Right ventricle myocardium inferior (tissue), 1 donor: ENCODE measurements at places on chromosomes 1 and 21.
A peak's percentile ranks its signal among the peaks of the same experiment; 100 is the strongest.

DNA sequence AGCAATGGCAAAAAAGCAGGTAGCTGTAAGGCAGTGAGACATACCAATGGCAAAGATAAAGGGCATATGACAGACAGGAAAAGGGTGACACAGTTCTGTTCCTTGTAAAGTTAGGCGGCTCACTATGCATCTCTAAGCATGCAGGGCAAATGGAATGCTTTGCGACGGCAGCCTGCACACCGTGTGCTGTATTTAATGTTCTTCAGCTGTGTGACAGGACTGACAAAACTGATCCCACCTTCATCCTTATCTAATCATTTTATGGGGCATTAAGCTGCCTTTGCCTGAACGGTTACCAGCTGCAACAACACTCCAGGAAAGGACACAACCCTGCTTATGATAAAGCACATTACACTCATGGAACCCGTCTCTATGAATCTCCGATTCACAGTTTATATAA lies 80.5 kb upstream of the VAV3 start:
- no peak for DNase-seq

- no peak for DNase-seq
Observed at GRCh38 chr1:177659281-177659680, 310.6 kb downstream of the SEC16B start.

GRCh38 chr1:193680247-193680923 lies 494.0 kb upstream of the B3GALT2 start:
- no peak for DNase-seq

- no peak for DNase-seq
Observed at GRCh38 chr1:235357485-235358373, 9.5 kb upstream of the TBCE start.

GRCh38 chr1:200971955-200972711 lies 51.4 kb downstream of the KIF21B start:
- peak; percentile 82 for DNase-seq

- DNase-seq, result no peak
Observed at GRCh38 chr1:38766125-38766524, 93.4 kb downstream of the RRAGC start.

DNA sequence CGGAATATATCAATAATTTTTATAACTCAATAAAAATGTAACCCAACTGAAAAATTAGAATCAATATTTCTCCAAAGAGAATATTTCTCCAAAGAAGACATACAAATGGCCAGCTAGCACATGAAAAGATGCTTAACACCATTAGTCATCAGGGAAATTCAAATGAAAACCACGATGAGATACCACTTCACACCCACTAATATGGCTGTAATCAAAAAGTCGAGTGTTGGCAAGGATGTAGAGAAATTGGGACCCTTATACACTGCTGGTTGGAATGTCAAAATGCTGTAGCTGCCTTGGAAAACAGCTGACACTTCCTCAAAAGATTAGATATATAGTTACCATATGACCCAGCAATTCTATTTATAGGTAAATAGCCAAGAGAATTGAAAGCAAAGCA lies 133.0 kb downstream of the GPR52 start:
- no peak for DNase-seq

DNA sequence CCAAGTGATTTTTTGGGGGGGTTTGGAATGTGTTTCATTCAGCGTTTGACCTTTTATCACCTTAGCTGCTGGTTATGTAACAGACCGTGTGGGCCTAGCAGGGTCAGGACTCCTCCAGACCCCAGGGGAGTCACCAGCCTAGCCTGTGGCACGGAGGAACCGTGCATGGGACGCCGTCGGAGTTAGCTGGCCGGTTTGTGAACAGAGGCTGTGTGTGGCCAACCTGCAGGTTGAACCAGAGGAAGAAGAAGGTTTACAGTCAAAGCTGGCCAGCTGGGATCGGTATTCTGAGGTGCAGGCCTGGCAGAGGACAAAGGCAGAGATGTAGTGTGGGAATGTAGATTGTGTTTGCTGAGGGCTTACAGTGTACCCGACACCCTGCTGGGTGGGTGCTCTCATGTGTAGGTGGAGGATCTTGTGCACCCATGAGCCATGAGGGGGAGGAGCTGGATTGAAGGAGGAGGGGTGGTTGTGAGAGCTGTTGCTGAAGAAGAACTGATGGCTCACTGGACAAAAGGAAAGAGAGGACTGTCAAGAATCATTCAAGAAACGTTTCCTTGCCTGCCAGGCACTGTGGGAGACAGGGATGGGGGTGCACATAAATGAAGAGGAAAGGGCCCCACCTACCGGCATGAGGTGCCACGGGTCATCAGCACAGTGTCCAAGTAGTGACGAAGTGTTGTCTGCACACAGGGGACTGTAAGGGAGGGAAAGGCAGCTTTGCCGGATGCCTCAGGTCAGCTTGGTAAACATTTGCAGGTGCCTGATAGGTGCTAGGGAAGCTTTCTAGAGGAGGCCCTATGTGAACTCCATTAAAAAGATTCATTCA lies 40.0 kb upstream of the PWP2 start:
- DNase-seq, result no peak

DNA sequence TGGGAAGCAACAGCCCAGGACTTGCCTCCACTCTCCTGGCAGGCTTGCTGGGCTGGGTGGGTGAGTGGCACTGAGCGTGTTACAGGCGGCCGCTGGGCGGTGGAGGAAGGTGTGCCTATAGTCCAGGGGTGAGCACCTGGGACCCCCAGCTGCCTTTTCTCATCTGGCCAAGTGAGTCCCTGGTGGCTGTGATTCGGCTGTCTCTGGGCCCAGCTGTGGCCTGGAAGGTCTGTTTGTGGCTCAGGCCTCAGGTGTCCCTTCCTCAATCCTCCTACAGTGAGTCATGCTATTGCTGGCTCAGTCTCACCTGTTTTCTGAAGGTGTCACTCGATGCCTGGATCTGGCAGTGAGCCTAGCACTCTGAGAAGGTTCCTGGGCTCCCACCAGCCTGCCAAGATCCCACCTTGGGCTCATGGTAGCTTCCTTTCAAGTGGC lies 564.2 kb downstream of the PTPRU start:
- DNase-seq, result no peak

- DNase-seq, result no peak
Observed at GRCh38 chr1:236534151-236534651, 10.4 kb downstream of the LGALS8 start.

GRCh38 chr21:15638856-15639549 lies 90.8 kb upstream of the USP25 start:
- no peak for DNase-seq

GRCh38 chr1:235642011-235642942 lies 7.3 kb downstream of the GNG4 start:
- DNase-seq, result no peak

DNA sequence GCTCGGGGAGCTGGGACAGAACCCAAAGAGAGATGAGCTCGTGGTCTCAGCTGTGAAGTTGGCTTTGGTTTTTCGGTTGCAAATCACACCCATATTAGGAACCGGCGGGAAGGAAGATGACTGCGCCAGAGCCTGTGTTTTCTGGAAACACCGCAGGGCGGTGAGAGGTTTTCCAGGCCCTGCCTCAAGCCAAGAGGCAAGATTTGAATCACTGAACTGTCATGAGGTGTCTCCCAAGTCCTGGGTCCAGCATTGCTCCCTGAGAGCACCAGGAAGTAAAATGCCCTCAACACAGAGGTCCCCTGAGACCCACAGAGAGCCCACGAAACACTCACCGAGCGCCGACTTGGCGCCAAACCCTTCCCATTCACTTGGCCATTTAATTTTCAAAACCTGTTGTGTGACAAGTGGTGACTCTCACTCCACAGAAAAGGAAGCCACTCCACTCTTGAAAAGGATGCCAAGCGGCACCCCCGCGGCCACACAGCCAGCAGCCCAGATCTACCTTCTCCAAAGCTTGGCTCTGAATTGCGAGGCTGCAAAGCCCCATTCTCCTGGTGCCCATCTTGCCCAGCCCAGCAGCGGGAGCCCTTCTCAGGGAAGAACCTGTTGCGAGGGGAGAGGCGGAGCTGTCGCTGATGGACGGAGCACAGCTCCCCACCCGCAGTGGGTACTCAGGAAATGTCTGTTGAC lies 99.0 kb upstream of the RUNX3 start:
- DNase-seq, result no peak

GRCh38 chr1:223802602-223803001 lies 43.1 kb downstream of the TP53BP2 start:
- no peak for DNase-seq

DNA sequence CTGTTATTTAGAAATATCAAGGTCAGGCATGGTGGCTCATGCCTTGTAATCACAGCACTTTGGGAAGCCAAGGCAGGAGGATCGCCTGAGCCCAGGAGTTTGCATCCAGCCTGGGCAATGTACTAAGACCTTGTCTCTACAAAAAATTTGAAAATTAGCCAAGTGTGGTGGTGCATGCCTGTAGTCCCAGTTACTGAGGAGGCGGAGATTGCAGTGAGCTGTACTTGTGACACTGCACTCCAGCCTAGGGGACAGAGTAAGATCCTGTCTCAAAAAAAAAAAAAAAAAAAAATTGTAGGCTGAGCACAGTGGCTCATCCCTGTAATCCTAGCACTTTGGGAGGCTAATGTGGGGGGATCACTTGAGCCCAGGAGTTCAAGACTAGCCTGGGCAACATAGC lies 45.3 kb downstream of the PIK3CD start:
- no peak for DNase-seq

DNA sequence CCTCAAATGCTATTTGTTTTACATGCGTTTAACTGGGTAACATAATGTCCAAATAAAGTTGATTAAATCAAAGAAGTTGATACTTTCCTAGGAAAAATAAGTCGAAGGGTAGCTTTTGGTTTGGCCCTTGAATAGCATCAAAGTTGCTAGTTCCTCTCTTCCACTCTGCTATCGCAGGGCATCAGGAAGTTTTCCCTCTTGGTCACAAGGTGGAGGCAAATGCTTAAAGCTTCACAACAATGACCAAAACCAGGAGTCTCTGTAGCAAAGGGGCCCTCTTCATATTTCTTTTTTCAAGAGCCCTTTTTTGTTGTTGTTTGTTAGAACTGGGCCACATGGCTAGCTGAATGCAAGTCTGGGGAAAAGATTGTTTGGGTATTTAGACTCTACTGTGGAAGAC lies 668.4 kb downstream of the KCNT2 start:
- DNase-seq, result no peak

DNA sequence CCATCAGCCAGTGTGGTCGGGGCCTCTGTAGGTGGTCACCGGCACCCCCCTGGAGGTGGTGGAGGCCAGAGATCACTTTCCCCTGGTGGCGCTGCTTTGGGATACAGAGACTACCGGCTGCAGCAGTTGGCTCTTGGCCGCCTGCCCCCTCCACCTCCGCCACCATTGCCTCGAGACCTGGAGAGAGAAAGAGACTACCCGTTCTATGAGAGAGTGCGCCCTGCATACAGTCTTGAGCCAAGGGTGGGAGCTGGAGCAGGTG lies 961 bp downstream of the RBM15 start:
- no peak for DNase-seq

- peak; percentile 18 for DNase-seq
Observed at GRCh38 chr1:17653276-17653675, 101.9 kb upstream of the ACTL8 start.

DNA sequence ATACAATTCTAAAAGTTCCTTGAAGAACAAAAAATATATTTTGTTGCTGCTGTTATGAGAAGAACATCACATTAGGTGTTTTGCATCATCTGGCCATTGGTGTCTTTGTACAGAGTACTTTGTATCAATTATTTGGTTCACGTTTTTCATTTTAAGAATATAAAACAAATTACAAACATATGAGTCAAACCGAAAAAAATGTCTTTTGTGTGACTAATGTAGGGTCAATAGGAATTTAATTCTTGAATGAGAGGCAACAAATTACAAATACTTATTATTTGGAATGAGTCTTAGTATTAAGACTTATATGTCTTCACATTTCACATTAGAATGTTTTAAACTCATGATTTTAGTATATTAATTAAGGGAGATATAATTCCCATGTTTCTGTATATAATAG lies 54.8 kb downstream of the NR5A2 start:
- no peak for DNase-seq
